ENCODE measurements at places on chromosomes 1 and 21.
A peak's percentile ranks its signal among the peaks of the same experiment; 100 is the strongest.

- no peak for DNase-seq
Measured at GRCh38 chr1:209675565-209676154, 448 bp downstream of the G0S2 start.

- no peak for DNase-seq
Measured at GRCh38 chr1:89199525-89200031, 836 bp upstream of the GBP4 start.

DNA sequence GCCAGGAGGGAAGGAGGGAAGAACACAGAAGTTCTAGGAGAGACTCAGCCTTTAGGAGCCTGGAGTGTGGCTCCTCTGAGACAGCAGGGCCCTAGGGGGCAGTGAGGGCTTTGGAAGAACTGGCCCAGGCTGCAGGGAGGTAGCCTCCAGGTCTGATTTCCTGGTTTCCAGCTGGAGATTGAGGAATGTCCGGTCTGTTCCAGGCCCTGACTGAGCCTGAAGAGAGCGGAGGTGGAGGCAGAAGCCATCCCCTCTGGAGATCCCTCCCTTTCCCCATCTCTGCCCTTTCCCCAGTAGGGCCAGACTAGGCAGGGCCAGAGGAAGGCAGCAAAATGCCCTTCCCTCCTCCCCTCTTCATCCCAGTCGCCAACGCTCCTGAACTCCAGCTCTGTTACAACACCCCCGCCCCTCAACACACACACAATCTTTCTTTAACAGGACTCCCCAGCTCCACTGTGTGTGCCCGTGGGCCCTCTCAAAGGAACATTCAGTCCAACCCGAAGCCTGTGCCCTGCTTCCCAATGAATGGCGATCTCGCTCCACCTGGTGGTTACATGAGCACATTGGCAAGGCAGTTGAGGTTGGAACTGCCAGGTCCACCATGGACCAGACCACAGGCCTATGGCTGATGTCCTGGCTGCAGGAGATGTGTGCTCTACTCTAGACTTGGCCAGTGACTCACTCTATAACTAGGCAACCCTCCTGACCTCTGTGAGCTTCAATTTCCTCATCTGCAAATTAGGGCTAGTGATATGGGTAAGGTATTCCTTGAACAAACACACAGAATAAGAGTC lies 32.0 kb downstream of the MAP7D1 start:
- DNase-seq, result peak; percentile 80

DNA sequence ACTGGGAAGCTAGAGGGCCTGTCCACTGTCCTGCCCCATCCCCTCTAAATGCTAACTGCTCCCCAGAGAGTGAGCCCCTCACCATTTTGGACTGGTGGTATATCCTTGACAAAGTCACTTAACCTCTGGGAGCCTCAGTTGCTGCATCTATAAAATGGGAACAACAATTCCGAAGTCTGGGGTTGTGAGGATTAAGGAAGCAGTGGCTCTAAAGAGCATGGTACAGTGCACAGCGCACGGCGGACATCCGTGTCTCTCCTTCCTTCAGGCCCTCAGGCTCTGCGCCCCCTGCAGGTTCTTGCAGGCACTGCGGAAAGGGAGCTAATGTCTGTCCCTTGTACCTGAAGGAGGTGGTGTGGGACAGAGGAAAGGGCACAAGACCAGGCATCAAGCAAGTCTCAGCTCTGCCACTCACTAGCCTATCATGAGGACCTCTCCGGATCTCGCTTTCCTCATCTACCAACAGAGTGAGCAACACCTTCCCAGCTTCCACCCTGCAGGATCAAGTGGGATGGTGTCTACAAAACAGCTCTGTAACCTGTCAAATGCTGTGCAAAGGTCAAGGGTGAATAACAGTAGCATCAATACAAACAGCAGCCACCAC lies 20.1 kb downstream of the ECE1 start:
- DNase-seq, result no peak

DNA sequence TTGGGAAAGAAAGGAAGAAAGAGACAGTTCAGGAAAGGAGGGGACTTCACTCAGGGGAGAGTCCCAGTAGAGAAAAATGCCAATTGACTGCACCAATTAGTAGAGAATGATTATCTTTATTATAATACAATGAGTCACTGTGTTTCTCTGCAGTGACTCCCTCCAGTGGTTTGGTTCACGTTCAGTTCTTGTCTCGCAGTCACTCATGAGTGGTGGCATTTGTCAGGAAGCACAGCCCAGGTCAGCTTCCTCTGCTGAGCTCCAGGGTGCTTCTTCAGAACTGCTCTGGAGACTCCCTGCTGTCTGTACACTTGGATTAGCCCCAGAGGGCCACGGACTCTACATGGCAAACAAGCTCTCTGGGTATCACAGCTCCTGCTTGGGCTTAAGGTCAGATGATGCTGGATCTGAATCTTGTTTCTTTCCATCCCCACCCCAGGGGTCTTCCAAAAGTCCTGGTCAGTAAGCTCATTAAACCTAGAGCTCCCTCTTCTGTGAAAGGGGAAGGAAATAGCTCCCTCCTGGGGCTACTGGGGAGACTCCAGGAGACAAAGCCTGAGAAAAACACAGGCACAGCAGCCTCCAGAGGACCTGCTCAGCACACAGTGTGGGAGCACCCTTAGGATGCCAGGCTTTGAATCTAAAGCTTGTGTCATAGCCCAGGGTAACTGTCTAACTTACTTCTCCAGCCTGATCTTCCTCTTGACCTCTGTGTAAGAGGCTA lies 619.0 kb downstream of the AJAP1 start:
- DNase-seq, result no peak

GRCh38 chr1:188170935-188171334 lies 1342.2 kb downstream of the PLA2G4A start:
- no peak for DNase-seq

GRCh38 chr1:1112237-1112985 lies 3.5 kb downstream of the C1orf159 start:
- no peak for DNase-seq

GRCh38 chr1:1069056-1069710 lies 4.9 kb downstream of the RNF223 start:
- DNase-seq, result no peak

DNA sequence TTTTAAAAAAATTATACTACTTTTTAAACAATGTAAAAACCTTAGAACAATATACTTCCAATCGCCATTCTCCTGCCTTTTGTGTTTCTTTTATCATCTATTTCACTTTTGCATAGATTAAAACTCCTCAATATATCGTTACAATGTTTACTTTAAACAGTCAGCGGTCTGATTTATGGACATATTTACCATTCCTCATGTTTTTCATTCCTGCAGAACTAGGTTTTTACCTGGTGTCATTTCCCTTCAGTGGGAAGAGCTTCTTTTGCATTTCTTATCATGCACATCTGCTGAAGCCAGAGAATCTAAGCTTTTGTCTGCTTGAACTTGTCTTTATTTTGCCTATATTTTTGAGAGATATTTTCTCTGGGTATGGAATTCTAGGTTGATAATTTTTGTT lies 277.4 kb upstream of the PLXNA2 start:
- DNase-seq, result no peak

- no peak for DNase-seq
Measured at GRCh38 chr1:23720256-23720995, 22.8 kb upstream of the ELOA start.

DNA sequence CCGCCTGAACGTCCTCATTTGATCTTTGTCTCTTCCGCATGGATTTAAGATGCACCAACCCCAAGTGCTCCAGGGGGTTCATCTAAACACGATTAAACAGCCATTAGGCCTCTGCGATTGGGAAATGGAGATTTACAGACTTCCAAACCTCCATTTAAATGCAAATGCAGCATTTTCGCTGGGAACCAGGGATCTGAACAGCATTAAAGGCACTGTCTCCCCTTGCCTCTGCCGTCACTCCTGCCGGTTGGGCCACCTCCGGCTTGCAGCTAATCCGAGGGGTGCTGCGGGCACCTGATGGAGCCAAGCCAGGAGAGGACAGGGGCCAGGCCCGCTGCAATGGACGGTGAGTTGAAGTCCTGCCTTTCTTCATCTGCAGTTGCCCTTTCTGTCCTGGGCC lies 70.3 kb upstream of the KLHDC7A start:
- no peak for DNase-seq

DNA sequence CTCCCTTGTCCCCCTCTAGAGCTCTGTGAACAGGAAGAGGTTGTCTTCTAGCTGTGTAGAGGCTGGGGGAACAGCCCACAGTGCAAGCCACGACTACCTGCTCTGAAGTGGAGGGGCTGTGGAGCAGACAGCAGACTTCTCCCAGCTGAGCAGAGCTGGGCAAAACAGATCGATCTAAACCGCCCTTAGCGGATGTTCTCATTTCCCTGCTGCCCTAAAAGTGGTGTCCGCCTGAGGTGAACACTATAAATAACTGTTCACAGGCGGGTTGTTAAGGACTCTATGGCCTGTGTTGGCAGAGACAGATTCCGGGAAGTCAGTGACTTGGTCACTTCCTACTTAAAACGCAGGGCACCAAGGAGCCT lies 203.2 kb downstream of the RHOU start:
- DNase-seq, result no peak

GRCh38 chr1:67983867-67984266 lies 66.6 kb downstream of the DIRAS3 start:
- no peak for DNase-seq

DNA sequence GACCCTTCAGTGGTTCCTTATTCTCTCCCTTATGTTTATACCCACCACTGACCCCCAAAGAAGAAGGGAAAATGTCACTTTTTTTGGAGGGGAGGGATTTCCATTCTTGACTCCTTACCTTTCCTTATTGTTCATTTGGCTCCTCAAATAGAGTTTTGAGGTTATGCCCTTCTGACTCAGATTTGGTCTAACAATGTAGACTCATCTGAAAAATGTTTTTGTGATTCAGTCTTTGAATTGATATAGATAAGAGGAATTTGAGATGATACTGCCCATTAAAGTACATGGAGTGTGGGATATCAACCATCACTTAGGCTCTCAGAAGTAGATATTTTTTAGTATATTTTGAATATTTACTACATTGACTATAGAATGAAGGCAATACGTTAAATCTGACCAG lies 16.1 kb downstream of the USP1 start:
- no peak for DNase-seq

DNA sequence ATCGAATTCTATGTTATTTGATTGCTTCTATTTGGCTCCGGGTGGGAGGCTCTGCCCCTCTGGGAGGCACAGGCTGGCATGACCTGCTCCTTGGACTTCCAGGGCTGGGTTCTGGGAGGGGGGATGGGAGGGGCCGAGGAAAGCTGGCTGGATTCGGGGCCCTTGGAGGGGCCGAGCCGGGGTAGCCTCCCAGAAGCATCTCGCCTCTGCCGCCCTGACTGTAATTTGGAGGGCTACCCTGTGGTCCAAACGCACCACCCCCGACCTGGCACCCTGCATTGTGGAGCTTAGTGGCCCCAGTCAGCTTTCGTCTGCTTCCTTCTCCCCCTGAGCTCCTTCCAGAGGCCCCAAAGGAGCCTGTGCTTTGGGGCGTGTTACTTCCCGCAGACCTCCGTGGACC lies 85.4 kb upstream of the TMEM51 start:
- no peak for DNase-seq

DNA sequence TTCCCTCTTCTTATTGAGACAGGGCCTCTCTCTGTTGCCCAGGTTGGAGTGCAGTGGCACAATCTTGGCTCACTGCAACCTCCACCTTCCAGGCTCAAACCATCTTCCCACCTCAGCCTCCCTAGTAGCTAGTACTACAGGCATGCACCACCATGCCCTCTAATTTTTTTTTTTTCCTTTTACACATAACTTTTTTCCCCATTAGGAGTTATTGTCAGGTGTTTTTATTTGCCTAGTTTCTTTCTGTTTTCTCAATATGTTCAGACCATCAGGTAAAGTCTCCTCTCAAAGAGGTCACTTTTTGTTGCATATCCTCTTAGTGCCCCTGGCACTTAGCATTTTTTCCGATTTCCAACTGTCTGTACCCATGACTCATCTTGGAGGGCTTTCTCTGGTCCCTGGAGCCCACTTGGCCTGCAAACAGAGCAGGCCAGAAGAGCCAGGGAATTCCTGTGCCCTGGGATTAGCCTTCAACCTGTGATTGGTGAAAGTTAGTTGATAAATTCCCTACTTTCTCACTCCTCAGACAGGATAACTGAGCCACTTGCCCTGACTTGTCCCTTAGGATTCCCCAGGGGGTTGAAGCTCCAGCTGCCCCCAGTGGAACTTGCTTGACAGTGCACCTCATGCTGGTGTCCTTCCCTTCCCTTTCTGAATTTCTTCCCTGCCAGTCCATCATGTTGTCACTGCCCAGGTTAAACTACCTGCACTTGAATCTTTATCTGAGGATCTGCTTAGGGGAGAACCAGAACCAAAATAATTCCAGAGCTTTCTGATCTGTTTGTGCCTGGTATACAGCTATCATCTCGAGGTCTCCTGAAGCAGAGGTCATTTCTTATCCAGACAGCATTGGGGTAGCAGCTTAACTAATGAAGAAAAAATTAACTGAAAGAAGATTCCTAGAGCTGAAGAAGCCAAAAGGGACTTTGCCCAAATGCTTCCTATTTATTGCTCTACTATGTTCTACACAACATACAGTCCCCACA lies 2.4 kb downstream of the NTPCR start:
- DNase-seq, result no peak

GRCh38 chr21:39461419-39461818 lies 9.6 kb downstream of the SH3BGR start:
- no peak for DNase-seq

GRCh38 chr1:182823220-182823619 lies 15.9 kb upstream of the DHX9 start:
- no peak for DNase-seq

- DNase-seq, result no peak
Measured at GRCh38 chr1:211947396-211948295, 87.7 kb downstream of the INTS7 start.

DNA sequence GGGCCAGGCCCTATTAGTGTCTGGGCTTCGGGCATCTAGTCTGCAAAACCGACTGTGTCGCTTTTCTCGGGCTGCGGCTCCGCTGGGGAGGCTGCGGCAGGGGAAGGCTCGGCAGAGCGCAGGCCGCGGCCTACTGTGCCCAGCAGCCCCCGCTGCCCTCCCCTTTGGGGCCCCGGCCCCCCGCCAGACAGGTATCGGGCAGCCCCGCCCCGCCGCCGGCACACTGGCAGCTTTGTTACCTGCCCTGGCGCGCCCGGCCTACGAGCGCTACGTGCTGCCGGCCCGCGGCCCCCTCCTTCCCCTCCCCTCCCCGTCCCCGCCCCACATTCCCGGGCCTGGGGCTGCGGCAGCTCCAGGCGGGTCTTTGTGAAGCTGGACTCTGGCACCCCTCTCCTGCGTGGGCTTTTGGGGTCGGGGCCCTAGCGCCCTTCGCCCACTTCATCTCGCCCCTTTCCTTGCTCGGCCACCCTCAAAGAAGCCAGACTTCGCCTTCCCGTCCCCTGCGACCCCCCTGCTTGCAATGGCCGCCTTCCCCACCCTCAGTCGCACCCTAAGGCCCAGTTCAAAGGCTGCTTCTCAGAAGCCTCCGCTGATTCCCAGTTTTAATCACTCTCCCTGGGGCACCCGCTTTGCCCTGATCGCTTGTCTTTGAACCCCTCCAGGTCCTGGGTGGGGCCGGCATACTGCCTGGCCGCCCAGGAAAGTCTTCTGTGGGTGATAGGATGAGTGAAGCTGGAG lies 48.9 kb upstream of the SLC2A1 start:
- no peak for DNase-seq

GRCh38 chr1:26768755-26769154 lies 19.0 kb upstream of the PIGV start:
- DNase-seq, result no peak

Measured in AG04450 (cell line).